SK-N-SH (cell line): ENCODE measurements at places on chromosomes 2 and 18. TPM values are rescaled to one million over a fixed set of nuclear protein-coding genes. Genes with fewer than 3 reads are reported as not detected.

DNA sequence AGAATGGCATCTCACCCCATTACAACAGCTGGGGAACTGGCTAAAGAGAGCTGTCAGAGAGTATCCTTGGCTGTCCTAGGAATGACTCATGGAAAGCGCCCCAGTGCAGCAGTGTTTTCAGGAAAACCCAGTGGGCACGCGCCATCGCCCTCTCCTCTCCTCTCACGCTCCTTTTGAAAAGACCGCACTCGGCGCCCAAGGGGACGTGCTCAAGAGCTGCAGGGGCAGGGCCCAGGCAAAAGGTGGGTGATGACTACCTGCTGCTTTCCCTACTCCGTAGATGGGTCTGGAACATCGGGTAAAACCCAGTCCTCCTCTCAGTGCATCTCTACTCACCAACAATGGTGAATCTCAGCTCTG lies 68.1 kb downstream of the EMILIN2 start:
- DNase-seq: no peak

The NPHP1 gene
- polyA plus RNA-seq: 5.0 and 6.9 TPM in 2 replicates

DNA sequence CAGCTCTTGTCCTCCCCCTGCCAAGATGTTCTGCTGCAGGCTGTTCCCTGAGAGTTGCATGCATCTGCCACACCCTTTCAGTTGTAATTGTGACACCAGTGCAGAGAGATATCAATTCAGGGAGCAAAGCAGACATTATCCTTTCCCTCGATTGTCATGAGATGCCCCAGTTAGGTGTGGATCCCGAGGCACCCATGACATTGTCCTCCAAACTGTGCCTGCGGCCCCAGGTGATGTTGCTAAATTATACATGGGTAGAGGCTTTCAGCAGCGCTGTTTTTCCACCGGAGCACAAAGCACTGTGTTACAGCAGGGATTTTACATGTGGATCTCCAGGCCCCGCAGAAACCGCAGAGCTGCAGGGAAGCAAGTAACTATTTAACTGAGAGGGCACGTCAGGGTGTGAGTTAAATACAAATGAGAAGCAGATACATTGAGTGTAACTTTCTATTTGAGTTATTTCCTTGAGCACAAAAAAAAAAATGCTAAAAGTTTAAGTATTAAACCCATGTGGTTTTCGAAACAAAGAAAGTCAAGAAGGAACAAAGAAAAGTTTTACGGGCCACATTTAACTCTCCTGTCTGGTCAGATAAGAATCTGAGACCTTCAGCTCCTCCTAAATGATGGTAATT lies 90.3 kb upstream of the BCL2L11 start:
- no peak for DNase-seq

The SLC23A3 gene
- 2.1 and 3.5 TPM in 2 replicates for polyA plus RNA-seq

GRCh38 chr2:100039291-100039980 lies 103.0 kb downstream of the AFF3 start:
- no peak for DNase-seq

DNA sequence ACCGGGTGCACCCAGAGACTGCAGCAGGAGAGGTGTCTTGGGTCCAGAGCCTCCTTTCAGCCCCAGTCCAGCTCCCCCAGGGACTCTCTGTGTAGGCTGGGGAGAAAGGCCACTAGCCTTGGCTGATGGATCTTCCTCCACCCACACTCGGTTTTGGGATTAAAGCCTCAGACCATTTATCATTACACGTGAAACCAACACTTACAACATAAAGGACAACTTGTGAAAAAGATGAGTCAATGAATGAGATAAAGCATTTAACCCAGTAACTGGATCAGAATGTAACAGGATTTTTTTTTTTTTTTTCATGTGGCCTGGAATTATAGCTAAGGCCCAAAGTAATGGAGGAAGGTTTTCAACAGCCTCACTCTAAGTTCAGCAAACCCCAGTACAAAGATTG lies 32.1 kb downstream of the NAT8 start:
- DNase-seq: no peak
